ENCODE measurements at places on chromosomes 11 and 22.
A peak's percentile ranks its signal among the peaks of the same experiment; 100 is the strongest.

- DNase-seq: no peak
Measured at GRCh38 chr11:47587039-47587716, 700 bp downstream of the FAM180B start.

DNA sequence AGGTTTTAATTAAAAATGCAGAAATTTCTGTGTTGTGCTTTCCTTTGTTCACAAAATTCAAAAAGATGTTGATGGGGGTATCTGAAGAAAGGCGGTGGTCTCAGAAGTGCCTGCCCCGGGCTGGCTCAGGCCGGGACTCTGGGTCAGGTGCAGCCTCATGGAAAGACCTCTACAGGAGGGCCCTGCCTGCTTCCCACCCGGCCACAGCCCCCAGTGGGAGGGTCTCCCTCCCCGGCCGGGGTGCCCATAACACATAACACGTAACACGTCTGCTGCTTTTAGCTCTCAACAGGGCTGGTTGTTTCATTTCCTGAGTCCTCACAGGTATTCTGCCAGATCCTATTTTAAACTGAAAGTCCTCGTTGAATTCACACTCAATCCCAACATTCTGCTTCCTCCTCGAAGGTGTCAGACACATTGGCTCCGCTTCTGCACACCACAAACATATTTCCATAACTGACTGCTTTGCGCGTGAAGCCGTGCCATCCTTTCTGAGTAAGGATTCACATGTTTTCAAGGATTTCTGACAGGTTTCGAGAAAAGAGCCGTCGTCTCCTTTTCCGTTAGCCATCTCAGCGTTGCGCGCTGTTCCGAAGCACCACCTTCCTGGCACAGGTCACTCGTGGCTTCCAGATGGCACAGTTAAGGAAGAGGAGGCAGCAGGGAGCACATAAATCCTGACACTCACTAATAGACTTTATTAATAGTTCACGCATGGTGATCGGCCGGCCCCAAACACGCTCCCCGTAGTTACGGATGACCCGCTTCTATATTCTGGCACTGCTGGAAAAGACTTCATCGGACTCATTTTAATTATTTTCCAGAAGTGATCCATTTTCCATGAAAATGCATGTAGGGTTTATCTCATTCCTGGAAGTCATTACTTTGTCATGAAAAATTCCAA is 569.3 kb downstream of the BRD1 start:
- no peak for DNase-seq

DNA sequence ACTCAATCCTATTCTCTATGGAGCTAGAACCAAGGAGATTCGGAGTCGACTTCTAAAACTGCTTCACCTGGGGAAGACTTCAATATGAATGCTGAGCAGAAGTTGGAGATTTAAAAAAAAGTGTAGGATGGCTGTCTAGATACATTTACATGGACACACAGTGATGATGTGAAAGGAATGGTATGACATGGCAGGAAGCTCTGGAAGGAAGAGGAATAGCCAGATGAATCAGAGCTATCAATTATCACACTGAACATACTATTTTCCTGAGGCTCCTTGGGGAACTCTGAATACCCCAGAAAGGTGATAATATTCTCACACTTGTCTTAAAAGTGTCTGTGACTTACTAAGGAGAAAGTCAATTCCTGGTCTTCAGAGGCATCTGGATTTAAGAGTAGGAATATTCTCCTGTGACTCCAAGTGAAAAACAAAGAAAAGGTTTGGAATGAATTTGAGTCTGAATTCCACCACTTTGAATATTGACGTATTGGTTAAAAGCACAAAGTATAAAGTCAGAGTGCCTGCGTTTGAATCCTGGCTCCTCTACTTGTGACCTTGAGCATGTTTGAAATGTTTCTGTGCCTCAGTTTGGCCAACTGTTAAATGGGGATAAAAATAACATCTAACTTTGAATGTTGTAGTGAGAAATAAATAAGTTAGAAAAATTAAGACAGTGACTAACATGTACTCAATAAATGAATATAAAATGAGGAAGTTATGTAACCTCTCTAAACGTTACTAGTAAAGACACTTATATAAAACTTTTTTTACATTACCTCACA is 1.3 kb downstream of the OR52D1 start:
- no peak for DNase-seq

DNA sequence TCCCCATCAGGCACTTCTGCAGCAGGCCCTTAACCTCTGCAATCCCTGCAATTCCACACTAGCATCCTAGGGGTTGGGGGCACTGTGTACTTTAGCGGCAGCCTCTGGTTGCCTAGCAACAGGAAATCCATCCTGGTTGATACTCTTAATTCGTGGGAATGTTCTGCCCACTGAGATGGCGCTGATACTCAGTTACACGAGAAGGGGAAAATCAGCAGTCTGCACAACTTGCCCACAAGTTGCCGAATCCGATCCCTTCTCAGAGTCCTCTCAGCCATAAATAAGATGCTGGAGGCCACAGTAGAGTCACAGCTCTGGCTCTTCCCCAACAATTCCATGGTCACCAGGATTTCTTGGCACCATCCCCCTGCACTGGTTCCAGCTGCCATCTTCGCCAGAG is 57.6 kb upstream of the CRYBB3 start:
- DNase-seq: no peak

GRCh38 chr22:40176921-40177737 is 596 bp upstream of the TNRC6B start:
- DNase-seq: peak; percentile 39

DNA sequence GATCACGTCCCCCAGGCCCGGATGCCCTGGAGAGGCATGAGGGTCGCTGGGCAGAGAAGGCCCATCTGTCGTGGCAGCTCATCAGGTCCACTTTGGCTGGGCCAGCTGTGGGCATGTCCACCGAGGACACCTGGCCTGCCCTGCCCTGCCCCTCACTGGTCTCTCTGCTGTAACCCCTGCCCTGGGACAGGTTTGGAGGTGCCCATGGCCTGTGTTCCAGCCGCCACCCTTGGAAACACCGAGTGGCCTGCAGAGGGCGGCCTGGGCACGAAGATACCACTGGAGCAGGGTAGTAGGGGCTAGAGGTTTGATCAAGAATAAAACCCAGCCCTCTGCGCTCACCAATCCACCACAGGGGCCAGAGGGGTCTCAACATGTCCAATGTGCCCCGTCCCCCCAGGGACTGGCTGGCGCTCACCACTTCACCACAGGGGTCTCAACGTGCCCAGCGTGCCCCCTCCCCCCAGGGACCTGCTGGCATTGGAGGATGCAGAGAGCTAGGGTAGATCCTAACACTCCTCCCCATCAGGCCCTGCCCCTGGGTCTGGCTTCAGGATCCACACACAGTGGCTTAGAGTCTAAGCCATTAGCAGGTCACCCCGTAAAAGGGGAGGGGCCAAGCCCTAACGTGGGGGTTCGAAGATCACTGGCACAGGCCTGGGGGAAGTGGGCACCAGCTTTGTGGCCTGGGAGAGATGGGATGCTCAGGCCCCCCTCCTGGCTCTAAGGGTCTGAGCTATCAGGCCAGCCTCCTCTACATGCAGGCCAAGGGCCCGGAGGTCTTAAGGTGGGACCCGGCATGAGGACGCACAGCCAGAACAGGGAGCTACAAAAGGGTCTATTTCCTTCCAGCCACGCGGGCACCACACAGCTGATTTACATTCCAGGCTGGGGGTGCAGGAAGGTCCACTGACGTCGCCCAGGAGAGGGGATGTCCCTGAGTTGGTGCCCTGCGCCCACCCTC is 1.3 kb upstream of the HDAC10 start:
- DNase-seq: peak; percentile 83

GRCh38 chr11:14852571-14853177 is 39.4 kb downstream of the CYP2R1 start:
- no peak for DNase-seq

- no peak for DNase-seq
Measured at GRCh38 chr22:38336699-38337098, 19.5 kb upstream of the CSNK1E start.

GRCh38 chr22:42509548-42509947 is 10.0 kb downstream of the RRP7A start:
- no peak for DNase-seq

DNA sequence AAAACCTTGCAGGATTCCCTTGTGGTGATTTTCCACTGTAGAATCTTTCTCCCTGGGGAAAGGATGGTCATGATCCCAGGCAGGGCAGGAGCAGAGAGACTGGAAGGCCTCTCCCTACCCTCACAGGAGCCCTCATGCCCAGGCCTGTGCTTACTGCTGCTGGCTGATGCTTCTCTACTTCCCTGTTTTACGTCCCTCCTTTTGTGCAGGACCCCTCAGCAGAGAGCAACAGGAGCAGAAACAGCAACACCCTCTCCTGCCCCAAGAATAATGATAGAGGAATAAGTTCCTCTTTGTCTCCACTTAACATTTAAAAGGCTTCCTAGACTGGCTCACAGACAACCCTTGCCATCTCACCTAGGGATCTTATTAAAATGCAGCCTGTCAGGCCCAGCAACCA is 3.6 kb downstream of the ISX start:
- DNase-seq: no peak
